ENCODE measurements at places on chromosomes 1 and 21.

GRCh38 chr1:43444836-43445235 lies 8.9 kb downstream of the HYI start:
- DNase-seq = no peak

- DNase-seq = no peak
These were observed 98.8 kb downstream of the RHOU start for GRCh38 chr1:228833911-228834688.

DNA sequence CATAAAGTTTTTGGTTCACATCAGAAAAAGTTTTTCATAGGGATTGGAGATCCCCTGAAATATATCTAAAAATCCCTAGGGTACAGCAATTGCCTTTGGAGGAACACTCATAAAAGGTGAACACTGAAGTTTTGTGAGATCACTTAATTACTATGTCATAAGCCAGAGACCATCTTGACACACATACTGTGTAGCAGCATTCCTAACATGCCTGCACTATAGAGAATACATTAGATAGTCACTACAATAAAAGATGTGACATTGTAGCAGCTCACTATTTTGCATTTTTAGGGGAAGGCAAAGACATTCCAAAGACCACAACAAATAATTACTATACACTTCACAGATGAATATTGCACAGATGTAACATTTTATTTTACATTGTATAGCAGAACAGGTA lies 779.9 kb downstream of the KCNT2 start:
- no peak for DNase-seq

GRCh38 chr1:206143537-206144172 lies 26.5 kb upstream of the AVPR1B start:
- no peak for DNase-seq

GRCh38 chr1:43882763-43883162 lies 50.8 kb upstream of the ARTN start:
- no peak for DNase-seq

DNA sequence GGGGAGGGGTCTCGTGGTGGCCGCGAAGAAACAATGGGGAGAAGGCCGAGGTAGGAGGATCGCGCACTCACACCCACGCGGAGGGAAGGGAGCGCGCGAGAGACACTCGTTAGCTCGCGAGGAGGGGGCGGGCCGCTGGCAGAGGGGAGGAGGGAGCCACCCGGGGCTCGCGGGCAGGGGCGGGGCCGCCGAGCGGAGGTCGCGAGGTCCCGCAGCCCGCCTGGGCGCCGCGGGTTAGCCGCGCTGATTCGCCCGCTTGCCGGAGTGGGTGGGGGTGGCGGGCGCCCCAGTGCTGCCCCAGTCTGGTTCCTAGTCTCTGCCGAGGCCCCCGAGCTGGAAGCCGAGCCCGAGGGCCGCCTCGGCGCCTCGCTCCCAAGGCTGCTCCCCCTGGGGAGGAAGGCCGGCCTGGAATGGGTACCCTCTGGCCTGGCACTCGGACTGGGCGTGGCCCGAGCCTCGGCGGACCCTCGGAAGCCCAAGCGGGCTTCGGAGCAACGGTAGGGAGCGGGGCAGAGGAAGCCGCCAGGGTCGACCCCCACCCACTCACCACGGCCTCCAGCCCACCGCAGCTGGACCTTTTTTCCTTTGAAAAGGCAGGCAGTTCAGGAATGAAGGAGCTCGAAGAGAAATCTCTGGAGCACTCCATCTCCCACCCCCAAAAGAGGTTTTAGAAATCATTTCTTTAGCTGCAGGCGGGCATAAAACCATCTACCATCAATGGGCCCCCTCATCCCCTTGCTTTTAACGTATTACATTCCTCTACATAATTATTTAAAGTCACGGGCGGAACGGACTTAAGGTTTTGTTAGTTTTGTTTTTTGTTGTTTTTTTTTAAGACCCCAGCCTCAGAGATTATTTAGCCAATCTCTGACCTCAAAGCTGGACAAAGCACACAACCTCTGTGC lies 722 bp upstream of the TUT4 start:
- peak; percentile 89 for DNase-seq

DNA sequence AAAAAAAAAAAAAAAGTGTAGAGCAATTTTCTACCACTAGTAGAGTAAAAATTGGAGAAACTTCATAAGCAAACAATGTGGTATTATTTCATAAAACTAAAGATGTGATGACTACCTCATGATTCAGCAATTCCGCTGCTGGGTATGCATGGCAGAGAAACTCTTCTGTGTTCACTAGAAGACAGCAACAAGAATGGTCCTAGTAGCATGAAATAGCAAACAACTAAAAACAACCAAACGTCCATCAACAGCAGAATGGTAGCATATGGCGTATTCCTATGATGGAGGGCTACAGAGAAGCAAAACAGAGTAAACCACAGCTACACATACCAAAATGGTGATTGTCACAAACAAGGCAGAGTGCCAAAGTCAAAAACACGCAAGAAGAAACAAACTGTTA lies 18.9 kb downstream of the HTR1D start:
- DNase-seq = no peak

GRCh38 chr21:41610042-41610839 lies 102.3 kb upstream of the TMPRSS2 start:
- DNase-seq = peak; percentile 41

DNA sequence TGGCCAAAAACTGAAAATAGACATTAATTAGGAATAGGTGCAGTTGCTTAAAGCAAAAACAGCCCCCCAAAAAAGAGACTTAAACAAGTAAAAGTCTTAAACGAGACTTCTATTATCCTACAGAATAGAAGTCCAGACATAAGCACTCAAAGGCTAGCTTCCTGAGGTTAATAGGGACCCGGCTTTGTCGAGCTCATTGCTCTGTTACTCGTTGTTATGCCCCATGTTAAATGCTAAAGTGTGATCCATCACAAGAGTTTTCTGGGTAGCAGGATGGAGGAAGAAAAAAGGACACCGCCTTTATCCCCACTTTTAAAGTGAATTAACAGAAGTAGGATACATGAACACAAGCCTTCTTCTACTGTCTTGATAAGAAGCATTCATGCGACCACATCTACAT lies 10.6 kb downstream of the CD1D start:
- no peak for DNase-seq

DNA sequence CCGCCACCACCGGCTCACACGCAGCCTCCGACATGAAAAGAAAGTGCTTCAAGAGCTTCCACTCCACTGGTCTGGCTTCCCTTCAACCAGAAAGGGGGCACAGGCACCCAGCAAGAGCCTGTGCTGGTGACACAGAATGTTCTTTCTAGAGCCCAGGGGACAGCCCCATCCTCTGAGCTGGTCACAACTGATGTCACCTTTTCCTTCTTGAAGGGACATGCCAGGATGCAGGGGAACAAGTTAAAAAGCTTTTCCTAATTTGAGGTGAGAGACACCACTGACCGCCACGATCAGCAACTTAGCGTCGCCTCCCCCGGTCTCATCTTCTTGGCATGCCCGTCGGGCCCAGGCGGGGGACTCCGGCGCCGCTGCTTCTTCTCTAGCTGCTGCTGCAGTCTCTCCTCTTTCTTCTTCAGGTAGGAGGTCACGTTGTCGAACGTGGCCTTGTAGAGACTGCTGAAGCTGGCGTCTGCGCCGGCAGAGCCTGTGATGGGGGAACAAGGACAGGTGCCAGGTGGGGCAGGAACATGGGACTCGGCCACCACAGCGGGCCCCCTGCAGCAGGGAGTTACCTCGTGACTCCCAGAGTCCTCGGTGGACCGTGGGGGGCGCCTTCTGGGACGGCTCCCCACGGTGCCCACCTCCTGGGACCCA lies 29.5 kb downstream of the WDR4 start:
- no peak for DNase-seq

DNA sequence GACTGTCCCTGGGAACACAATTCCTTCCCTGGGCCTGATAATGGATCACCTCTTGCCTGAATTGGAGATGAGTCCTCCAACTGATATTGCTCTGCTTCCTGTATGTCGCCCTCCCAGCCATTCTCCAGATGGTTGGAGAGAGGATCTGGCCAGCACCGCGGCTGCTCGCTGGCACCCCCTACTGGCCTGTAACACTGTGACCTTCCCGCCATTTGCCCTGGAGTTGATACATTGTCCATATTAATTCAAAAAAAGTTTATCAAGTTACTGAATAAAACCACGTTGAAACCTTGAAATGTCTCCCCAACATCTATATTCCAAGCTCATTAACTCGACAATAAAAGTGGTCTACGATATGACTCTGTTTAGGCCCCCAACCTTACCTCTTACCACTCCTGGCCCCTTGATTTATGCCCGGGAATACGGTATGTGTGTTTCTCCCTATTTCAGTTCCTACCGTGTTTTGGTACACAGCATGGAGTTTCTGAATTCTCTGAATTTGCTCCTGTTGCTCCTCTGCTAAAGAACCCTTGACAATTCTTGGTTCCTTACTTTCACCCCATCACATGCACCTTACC lies 241.8 kb upstream of the KIAA0040 start:
- peak; percentile 8 for DNase-seq

- DNase-seq = no peak
These were observed 9.1 kb downstream of the SNIP1 start for GRCh38 chr1:37545019-37545418.

DNA sequence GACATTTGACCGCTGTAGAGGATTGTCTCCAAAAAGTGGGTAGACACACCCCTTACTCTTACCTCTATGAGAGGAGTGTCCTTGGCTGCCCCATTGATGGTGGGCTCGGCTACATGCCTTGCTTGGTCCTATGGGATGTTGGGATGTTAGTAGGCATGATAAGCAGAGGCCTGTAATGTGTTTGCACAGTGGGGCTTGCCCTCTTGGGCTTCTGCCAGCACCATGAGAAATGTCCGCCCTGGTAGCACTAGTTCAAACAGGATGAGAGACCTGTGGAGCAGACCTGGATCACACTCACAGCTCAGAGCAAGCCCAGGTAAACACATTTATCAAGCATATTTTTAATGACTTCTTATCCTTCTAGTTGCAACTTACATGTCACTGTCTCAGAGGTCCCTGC lies 54.2 kb downstream of the SH3GLB1 start:
- DNase-seq = no peak

DNA sequence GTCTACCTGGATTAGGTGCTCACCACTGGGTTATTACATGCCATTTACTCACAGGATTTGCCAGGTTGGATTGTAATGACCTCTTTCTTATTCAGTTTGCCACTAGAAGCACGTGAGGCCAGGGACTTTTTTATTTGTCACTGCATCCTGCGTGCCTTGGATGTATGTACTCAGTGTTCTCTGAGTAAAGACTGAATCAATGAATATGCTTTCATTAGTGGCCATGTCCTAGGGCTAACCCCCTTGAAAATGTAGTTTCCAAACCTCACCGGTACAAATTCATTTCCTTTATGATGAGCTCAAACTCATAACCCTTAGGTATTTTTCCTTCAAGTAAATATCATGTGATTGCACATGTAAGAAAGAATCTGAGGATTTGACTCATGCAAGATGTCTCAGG lies 1.3 kb upstream of the ZP4 start:
- no peak for DNase-seq

DNA sequence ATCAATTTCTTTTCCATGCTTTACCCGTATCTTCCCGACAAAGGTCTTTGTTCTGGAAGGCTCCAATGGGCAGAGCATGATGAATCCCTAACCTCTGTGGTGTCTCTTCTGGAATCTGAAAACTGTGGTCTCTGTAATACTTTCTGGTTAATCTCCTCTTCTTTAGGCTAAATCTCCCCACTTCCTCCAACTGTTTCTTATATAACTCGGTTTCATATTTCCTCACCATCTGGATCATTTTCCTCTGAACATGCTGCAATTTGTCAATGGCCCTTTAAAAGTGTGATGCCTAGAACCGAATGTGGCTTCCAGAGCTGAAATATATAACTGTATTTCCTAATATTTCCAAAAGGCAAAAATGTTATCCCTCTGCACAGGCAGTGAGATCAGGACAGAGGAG lies 66.1 kb downstream of the ALG14 start:
- no peak for DNase-seq

DNA sequence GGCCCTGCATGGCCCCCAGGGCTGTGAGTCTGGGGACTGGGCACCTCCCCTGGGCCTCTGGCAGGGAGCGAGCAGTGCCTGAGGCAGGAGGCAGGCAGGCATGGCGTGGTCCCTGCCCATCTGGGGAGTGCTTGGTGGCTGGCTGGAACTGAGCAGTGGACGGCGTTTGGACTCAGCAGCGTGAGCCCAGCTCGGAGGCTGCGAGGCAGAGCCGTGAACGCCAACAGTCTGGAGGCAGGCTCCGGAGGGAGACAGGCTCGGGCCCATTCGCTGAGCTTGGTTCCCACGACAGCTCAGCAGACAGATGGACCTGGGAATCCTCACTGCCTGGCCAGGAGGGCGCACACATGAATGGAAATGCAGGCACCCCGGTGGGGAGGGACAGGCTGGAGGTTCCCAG lies 160.7 kb upstream of the POU3F1 start:
- no peak for DNase-seq

DNA sequence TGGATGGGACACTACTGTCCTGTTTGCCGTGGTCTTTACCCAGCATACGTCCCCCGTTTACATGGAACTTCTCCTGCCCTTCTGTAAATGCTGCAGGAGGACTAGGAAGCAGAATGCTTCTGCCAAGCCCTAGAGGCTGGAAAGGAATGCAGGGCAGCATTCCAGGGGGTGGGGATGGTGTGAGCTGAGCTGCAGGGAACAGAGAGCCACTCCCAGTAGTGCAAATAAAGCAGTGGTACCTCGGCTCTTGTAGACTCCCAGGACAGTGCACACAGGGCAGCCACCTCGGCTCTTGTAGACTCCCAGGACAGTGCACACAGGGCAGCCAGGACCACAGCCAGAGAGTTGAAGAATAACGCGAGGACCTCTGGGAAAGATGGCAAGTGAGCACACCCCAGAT lies 35.4 kb downstream of the PTPRU start:
- no peak for DNase-seq

- DNase-seq = no peak
These were observed 16.0 kb upstream of the PIGV start for GRCh38 chr1:26771643-26772321.

DNA sequence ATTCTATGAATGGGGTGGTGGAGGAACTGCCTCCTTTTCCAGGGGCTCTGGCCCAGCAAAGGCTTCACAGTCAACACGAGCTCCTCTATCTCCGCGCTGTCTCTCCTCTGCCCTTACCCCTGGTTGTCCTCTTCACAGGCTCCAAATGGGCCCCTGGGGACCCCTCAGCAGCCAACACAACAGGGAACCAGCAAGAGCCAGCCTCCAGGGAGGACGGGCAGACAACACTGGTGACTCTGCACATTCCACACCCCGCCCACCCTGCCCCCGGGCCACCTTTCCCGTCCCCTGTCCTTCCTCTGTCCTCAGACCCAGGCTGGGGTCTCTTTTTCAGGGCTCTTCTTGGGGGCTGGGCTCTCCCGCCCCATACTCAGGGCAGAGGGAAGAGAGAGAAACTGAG lies 17.5 kb upstream of the ETV3 start:
- DNase-seq = no peak

- no peak for DNase-seq
These were observed 455.6 kb upstream of the ZP4 start for GRCh38 chr1:238346340-238346739.

GRCh38 chr1:48988633-48989197 lies 212.0 kb upstream of the BEND5 start:
- no peak for DNase-seq

- no peak for DNase-seq
These were observed 33.5 kb downstream of the CTBS start for GRCh38 chr1:84540759-84541158.

GRCh38 chr1:8754993-8755392 lies 62.4 kb downstream of the RERE start:
- DNase-seq = no peak

All from stimulated activated CD4-positive, alpha-beta T cell treated with anti-CD3 and anti-CD28 coated beads, Interleukin-2, amount 100 ng/mL, for 24 hours (primary cell).